Fibroblast of skin of left biceps (primary cell): ENCODE measurements at places on chromosomes 11 and 22.

DNA sequence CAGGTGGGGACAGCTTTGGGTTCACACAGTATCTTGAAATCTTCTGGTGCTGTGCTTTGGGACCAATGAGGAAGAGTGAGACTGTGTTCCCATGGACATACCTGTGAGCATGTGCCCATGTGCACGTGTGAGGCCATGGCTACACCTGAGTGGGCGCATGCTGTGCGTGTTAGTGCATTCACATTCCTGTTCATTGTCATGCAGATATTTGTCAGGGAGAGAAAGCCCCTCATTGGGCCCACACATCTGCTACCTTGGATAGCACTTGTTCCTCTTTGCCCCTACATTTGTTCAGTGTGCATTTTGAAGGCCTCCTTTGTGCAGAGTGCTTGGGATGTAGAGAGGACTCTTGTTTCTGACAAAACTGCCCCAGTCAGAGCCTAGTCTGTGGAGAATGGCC, 154.3 kb upstream of the E2F8 start:
- DNase-seq, result no peak

DNA sequence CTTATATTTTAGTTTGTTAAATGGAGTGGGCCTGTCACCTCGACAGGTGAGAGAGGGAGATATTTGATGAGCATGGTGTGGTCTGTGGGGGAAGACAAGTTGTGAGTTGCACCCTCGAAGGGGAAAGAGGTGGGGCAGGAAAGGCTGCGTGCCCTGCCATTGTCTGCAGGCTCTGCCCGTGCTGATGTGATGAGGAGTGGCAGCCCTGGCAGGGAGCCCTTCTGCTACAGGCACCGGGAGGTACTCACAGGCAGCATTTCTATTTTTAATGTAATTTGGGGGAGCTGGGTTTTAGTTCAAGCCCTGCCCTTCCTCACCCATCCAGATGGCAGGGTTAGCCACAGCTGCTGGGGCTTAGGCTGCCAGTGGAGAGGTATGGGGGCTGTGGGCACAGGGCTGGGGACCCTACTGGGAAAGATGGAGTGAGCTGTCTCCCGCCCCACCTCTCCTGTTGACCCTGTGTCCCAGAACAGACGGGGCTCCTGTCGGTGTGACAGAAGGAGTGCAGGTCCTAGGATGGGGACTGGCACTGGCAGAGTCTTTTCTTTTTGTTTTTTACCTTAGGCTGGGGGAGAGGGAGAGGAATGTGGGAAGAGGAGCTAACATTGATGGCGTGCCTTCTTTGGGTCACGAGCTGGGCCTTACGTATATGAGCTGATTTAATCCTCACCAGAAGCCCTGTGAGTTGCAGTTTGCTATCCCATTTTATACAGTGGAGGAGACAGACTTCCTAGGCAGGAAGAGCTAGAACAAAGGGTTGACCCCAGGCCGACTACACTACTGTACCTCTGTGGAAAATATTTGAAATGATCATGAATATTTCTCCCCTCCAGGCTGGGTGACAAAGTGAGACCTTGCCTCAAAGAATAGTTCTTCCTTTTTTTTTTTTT, 51.6 kb downstream of the CEP164 start:
- DNase-seq, result no peak

DNA sequence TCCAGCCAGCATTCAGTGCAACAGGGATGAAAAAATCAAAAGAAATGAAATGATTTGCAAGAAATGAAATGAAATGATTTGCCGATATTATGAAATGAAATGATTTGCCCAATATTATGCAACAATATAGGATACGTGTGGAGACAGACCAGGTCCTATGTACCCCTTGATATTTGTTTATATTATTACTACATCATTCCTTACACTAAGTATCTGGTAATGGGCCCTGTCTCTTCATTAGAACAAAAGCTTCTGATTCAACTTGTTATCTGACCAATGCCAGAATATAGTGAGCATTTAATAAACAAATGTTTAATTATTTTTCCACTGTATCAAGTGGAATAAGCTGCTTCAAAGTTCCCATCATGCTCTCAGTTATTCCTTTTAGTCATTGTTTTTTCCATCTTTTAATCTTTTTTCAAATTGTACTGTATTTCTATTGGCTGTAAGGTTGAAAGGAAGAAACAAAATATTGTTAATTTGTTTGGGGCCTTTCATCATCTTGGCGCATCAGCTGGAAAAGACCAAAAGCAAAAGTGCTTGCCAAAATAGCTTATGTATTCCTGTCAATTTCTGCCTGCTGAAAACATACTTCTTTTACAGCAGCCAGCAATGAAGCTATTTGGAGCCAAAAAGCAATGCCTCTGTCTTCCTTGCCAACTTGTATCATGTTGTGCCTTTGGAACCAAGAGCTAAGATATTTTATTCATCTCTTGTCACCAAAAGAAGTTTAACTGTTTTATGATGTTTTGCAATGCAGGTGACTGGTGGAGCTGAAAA, 2314.9 kb downstream of the LRRC4C start:
- DNase-seq, result no peak

- no peak for DNase-seq
These were observed 6.5 kb downstream of the SNAP29 start for GRCh38 chr22:20865331-20865730.

- no peak for DNase-seq
These were observed 68.3 kb downstream of the IGLL1 start for GRCh38 chr22:23511627-23512347.

DNA sequence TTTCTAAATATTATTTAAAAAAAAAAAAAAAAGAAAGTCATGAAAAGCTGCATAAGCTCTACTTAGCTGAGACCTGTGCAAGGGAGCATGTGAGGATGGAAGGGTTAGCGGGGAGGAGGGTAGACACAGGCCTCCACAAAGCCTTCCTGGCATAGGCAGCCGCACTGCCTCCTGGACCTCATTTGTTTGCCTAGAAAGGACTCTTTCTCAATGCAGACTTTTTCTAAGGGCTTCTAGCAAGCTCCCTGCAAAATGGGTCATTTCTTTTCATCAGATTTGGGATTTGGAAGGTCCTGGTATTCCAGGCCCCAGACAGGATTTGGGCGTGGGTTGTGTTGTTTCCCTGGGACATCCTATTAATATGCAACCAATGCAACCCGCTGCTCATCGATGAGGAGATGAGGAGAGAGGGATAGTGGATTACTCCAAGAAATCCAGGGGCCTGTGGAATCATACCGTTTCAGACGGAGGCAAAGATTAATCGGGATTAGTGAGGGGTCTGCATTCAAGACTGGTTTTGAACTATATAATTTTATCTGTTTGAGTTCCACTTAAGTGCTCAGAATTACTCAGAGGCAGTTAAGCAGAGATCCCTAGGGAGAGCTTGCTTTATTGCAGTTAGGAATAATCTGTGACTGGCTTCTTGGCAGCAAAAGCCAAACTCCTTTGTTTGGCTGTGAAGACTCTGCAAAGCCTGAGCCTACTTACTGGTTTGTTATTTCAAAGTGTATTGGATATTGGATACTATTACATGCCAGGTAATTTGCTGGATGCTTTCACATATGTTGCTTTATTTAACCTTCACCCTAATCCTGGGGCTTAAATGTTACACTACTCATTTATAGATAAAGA, 106.9 kb upstream of the NAV2 start:
- DNase-seq, result peak; percentile 69

GRCh38 chr22:18067548-18068341, 10.0 kb upstream of the PEX26 start:
- no peak for DNase-seq

DNA sequence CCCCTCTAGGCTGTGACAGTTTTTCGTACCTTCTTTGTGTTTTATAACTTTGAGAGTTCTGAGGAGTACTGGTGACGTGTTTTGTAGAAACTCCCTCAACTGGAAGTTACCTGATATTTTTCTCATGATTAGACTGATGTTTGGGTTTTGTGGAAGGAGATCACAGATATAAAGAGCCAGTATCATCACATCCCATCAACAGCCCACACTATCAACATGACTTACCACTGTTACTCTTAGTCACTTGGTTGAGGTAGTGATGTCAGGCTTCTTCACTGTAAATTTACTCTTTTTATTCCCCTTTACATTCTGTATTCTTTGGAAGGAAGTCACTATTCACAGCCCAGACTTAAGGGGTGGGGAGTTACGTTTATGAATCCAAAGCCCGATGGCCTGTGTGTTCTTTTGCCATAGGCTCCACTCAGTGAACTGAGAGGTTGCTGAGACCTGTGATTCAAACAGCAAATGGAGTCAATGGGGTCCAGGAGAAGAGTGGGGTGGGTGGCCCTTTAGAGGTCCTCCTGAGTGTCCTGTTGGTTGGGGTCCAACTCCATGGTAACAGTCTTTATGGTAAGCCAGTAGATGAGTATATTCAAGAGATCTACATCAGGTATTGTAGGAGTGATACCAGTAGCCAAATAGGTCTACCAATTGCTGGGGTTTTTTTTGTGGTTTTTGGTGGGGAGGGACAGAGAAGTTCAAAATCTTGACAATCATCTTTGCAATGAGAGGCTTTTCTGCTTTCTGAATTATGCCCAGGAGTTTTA, 15.2 kb upstream of the MS4A4E start:
- no peak for DNase-seq
